Stimulated activated CD8-positive, alpha-beta memory T cell treated with anti-CD3 and anti-CD28 coated beads, Interleukin-4, amount 100 ng/mL, for 4 hours (primary cell): ENCODE measurements at places on chromosomes 12 and 14.

GRCh38 chr12:48933664-48934311, 8.5 kb upstream of the FKBP11 start:
- DNase-seq: no peak

GRCh38 chr14:75224561-75224960, 48.1 kb upstream of the TMED10 start:
- DNase-seq: no peak

GRCh38 chr12:119749666-119750065, 81.7 kb downstream of the PRKAB1 start:
- no peak for DNase-seq

DNA sequence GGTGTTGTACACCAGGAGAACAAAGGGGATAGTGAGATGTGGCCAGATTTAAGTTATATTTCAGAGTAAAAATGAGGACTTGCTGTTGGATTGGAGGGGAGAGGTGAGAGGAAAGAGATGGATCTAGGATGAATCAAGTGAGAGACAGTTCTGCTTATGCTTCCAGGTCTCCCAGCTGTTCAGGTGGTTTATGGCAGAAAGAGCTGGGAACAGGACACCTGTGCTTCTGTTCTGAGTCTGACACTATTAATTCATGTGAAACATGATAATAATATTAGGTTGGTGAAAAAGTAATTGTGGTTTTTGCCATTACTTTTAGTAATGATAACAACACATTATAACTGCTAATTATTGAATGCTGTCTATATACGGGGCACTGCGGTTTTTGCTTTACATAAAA, 55.7 kb downstream of the SLC15A5 start:
- DNase-seq: no peak

GRCh38 chr12:121800694-121801594, 2.9 kb upstream of the SETD1B start:
- no peak for DNase-seq

DNA sequence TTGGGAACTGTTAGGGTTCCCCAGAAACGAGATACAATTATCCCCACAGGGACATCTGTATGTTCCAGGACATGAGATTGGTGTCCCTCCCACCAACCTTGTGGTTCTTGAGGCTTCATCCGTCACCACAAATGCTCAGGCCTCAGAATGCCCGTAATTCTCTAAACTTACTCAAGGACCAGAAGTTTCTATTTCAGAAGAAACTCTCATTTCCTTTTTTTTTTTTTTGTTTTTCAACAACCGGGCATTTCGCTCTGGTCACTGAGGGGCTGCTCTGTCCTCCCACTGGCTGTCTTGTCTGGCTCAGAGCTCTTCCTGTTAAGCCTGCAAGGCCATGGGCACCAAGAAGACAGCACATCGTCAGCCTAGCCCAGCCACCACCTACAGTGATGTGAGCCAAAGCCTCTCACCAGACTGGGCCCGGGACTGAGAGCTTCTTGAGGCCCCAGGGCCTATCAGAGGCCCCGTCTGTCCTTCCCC, 36.2 kb downstream of the VDR start:
- no peak for DNase-seq
